Activated CD4-positive, alpha-beta T cell treated with anti-CD3 and anti-CD28 coated beads, Interleukin-2, amount 50 U/mL, for 4 hours (primary cell): ENCODE measurements at places on chromosomes 4 and X.

DNA sequence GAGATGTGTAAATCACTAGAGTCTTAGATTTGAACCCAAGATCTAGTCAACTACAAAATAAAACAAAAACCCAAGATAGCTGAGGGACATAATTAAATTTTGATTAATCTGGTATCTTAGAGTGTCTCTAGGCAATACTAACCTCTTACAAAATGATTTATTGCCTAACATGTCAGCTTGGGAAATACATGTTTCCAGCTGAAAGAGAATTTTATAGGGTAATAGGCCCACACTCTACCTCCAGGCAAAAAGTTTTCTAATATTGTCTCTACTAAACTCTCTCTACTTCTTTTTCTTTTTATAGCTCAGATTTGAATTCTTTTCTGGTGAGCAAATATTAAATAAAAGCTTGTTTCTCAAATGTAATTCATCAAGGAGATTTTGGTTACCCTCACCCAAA is 263.2 kb downstream of the IL15 start:
- no peak for DNase-seq

DNA sequence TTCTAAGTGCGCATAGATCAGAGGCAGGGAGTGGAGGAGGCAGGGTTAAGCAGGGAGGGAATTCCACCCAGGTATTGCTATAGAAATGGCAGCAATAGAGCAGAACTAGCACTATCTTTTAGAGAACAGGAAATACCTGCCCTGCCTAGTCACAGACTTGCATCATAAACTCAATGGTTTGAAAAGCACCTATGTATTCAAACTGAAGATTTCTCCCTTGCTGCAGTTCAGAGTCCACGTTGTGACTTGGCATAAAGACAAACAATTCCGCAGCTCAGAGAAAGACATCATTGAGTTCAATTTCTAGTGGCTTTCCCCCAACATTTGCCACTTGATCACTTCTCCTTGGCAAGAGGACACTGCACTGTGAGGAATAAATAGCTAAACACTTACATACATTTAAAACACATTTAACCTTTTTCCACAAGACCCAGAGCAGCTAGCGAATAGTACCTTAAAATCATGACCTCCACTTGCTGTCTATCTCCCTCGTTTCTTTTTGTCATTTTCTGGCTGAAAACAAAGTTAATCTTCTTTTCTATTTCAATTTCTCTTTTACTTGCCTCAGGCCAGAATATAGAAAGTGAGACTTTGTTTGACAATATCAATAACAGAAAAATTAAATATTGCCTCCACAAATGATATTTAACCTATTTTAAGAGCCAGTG is 42.4 kb downstream of the SLC7A11 start:
- DNase-seq = no peak

GRCh38 chr4:105283501-105283900 is 136.8 kb downstream of the TET2 start:
- DNase-seq = no peak

- no peak for DNase-seq
These were observed 1047.2 kb downstream of the GLUD2 start for GRCh38 chrX:122094611-122095010.

GRCh38 chrX:79466636-79467035 is 99.5 kb upstream of the ITM2A start:
- no peak for DNase-seq

DNA sequence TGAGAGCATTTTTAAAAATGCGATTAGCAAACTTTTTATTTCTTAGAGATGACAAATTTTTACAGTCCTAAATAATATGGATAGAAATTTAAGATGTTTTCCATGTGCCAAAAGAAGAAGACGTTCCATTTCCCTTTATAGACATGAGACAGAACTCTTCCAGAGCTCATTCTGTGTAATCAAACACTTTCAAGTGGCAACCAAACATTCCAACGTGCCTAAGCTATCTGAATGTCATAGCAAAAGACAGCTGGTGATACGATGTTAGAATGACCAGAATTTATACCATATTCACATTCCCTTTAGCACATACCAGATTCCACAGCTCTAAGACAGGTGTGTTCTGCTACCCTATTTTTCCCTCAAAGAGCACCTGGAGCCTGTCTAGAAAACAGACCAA is 133.2 kb downstream of the ENOX2 start:
- DNase-seq = no peak

DNA sequence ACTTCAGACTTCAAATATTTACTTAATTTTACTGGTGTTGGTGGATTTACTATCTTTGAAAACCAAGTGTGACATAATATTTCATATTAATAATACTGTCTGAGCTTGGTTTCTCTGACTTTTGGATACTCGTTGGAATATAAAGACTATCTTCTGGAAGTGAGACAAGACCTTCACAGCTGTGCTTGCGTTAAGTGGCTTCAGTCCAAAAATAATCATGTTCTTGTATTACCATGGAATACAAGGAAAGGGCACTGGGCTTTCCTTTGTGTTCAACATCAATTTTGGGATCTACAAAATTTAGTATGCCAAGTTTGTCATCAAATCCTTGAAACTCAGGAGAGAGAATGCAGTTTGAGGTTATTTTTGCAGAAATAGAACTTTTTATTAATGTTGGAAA is 712.4 kb upstream of the LCORL start:
- DNase-seq = no peak

- DNase-seq = no peak
These were observed 39.9 kb upstream of the SPIN2A start for GRCh38 chrX:57177070-57177469.

- DNase-seq = no peak
These were observed 963.3 kb downstream of the TRAM1L1 start for GRCh38 chr4:116122124-116122523.

DNA sequence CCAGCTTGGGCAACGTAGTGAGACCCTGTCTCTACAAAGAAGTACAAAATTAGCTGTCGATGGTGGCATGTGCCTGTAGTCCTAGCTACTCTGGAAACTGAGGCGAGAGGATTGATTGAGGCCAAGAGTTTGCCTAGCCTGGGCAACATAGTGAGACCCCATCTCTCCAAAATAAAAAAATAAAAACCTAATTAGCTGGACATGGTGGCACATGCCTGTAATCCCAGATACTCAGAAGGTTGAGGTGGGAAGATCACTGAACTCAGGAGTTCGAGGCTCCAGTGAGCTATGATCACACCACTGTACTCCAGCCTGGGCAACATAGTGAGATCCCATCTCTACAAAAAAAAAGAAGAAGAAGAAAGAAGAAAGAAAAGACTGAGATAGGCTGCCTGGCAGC is 17.4 kb downstream of the PLAC1 start:
- no peak for DNase-seq

GRCh38 chrX:106959901-106960300 is 39.7 kb downstream of the CLDN2 start:
- DNase-seq = no peak

DNA sequence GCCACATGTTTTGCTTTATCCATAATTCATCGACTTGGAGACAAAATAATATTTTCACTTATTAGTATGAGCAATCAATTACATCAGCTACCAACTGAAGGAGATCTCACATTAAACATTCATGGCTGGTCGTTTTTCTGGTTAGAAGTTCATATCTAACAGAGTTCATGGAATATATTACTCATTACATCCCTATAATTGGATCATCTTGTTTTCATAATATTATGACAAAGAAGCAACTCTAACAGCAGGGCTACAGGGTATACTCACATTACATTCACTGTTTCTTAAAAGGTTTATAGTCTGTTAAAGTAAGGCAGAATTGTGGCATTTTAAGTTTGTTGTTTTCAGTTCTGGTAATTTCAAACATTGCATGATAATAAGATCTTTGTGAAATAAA is 33.0 kb downstream of the GSTCD start:
- DNase-seq = no peak

DNA sequence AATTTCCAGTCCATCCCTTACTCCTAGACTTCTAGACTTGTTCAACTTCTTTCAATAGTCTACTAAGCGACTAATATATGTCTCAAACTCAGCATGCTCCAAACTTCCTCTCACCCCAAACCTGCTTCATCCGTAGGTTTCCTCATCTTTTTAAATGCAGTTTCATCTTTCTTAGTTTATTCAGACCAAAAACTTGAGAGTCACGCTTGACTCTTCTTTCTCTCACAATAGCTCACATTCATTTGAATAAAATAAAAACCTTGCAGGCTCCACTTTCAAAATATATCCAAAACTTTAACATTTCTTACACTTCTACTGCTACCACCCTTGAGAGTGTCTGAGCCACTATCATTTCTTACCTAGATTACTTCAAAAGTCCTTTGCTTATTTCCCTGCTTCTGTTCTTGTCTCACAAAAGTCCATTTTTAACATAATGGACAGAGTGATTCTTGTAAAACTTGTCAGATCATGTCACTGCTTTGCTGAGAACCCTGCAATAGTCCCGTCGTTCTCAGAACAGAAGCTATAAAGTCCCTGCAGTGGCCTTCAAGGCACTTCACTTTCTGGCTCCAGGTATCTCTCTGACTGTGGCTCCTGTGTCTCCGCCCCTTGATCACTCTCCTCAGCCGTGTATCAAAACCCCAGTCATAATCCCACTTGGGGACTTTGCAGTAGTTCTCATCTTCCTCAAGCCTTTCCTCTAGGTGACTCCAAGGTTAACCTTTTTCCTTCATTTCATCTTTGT is 167.6 kb downstream of the ARHGAP24 start:
- DNase-seq = no peak

- DNase-seq = no peak
These were observed 114.8 kb downstream of the BCOR start for GRCh38 chrX:39982948-39983347.

GRCh38 chr4:186876961-186877626 is 153.4 kb upstream of the FAT1 start:
- no peak for DNase-seq

DNA sequence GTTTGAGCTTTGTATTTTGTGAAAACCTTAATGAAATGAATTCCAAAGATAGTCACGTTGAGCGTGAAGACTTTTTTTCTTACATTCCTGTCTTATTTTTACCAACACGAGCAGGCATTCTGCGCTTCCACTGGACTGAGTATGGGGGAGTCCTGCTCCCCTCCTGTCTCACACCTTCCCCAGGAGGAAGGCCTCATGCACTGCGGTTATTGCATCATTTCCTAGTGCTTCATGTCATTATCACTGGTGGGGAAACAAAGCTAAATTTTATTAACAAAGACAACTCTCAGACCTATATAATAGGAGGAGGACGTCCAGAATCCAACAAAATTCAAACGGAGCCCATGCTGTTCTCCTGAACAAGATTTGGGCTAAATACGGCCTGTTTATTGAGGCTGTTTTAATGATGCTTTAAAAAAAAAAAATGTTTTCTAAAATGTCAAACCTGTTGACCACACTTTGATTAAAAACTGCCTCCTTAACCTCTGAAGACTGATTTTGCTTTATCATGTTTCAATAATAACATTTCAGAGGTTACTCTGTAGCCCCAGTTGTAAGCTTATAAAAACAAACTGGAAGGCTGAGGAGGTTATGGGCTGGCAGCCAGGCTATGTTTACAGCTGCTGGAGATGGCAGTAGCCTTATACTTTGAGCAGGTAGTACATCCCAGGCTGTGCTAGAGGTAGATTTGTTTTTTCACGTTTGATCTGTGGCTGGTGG is 118.0 kb downstream of the SOWAHB start:
- DNase-seq = no peak

DNA sequence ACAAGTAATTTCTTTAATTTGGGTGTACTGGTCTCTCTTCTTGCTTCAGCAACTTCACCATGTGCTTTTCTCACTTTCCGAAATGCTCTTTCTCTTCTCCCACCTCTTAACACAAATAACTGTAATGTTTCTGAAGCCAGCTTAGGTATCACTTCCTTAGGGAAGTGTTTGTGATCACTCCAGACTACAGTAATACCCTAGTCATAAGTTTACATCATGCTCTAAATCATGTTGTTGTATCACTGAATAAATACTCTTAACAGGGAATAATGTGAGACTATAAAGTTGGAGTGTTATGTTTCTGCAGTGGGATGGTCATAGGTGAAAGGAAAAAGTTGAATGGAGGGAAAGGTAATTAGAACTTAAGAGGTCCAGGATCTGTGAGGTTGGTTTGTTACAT is 712.3 kb downstream of the C4orf33 start:
- no peak for DNase-seq

DNA sequence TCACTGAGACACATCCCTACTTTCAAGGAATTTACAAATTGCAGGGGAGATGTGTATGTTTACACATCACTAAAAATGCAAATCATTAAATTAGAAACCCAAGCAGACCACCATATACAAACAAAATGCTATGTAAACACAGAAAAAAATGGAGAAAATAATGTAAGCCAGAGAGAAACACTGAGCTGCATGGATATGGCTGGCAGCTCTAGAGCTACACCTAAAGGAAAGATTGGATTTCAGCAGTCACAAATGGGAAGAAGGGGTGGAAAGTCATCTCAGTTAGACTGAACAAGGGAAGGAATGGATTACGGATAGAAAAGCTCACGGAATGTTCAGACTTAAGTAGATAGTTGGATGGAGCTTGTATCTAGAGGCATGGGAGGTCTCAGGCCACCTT is 186.3 kb downstream of the MOSPD2 start:
- DNase-seq = no peak

- no peak for DNase-seq
These were observed 25.6 kb upstream of the FRAS1 start for GRCh38 chr4:78031417-78031950.

DNA sequence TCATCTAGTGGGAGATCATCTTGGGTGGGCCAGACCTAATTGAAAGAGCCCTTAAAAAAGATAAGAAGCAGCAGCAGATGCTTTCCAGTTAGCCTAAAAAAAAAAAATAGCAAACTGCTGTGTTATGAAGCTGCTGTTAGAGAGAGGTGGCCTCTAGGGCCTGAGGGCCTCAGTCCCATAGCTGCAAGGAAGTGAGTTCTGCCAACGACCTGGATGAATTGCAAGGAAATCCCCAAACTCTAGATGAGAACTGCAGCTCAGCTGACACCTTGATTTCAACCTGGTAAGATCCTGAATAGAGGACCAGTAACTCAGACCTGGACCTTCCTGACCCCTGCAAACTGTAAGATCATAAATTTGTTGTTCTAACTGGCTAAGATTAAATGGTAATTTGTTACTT is 275.2 kb downstream of the TENM3 start:
- no peak for DNase-seq

GRCh38 chrX:16975233-16975632 is 28.8 kb downstream of the REPS2 start:
- no peak for DNase-seq

DNA sequence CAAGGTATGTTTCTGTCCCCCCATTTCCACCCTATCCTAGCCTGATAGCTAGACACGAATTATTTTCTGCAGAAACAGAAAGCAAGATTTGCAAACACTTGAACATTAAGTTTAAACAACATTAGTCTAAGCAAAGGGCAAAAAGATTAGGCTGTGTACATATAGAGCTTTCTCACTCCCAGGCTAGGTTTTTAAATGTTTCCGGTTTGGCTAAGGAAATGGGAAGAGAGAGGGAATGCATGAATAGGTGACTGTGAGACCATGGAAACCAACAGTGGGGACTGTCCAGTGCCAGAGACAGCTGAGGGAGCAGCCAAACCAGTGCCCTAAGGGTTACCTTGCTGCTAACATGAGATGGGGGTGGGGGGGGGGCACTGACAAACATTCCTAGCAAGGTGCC is 242.7 kb downstream of the SCFD2 start:
- no peak for DNase-seq

GRCh38 chr4:174764105-174764729 is 64.8 kb downstream of the GLRA3 start:
- DNase-seq = no peak
